Subcutaneous adipose tissue (tissue), 4 donors: ENCODE measurements at places on chromosomes 4 and X. TPM values are rescaled to one million over a fixed set of nuclear protein-coding genes. Genes with fewer than 3 reads are reported as not detected.

Gene MAMLD1
- total RNA-seq = 7.3 TPM

Gene NUP62CL
- total RNA-seq = not detected

Gene ENOPH1
- 23.1 TPM for total RNA-seq

Gene MCUB
- 35.5 TPM for total RNA-seq

Gene CHRDL1
- total RNA-seq = 404 TPM

Gene WAS
- total RNA-seq = 7.9 TPM

Gene ARMCX4
- 11.9 TPM for total RNA-seq

Gene ZNF182
- 7.5 TPM for total RNA-seq

Gene NOX1
- not detected for total RNA-seq

Gene MAGIX
- 3.0 TPM for total RNA-seq

Gene NWD2
- 20.2 TPM for total RNA-seq

Gene RXFP1
- not detected for total RNA-seq

Gene TCEAL7
- 2.6 TPM for total RNA-seq

Gene TRMT10A
- total RNA-seq = 9.0 TPM

Gene EXOSC9
- total RNA-seq = 21.2 TPM

Gene QRFPR
- total RNA-seq = not detected

Gene SORCS2
- 0.19 TPM for total RNA-seq

Gene DUSP9
- not detected for total RNA-seq

Gene MEPE
- not detected for total RNA-seq

Gene CASP3
- 13.8 TPM for total RNA-seq

Gene POU3F4
- not detected for total RNA-seq

Gene NKAP
- 5.5 TPM for total RNA-seq

Gene NHS
- total RNA-seq = 11.7 TPM

Gene CHIC1
- total RNA-seq = 6.1 TPM

Gene PABPC4L
- 1.1 TPM for total RNA-seq

Gene C4orf51
- not detected for total RNA-seq

Gene H2BW2
- not detected for total RNA-seq

Gene KIF4A
- 0.16 TPM for total RNA-seq

Gene TRAPPC11
- total RNA-seq = 38.2 TPM

Gene ZFP92
- 0.98 TPM for total RNA-seq

Gene PCDH19
- 4.3 TPM for total RNA-seq

Gene F8A2
- not detected for total RNA-seq

Gene SEPTIN6
- 12.1 TPM for total RNA-seq

Gene GLRB
- total RNA-seq = 2.3 TPM

Gene XPNPEP2
- total RNA-seq = 25.0 TPM

Gene ANTXR2
- 215 TPM for total RNA-seq

Gene PABPC1L2B
- not detected for total RNA-seq

Gene PDE6B
- not detected for total RNA-seq

Gene WNK3
- 0.94 TPM for total RNA-seq

Gene GAGE12E
- total RNA-seq = not detected

Gene PRPS1
- 22.5 TPM for total RNA-seq

Gene NLGN4X
- 1.2 TPM for total RNA-seq

Gene ARMCX5
- 11.0 TPM for total RNA-seq

Gene RADX
- total RNA-seq = 3.6 TPM

Gene IDUA
- 9.2 TPM for total RNA-seq

Gene FAM241A
- 20.9 TPM for total RNA-seq

Gene NUDT11
- not detected for total RNA-seq

Gene PCYT1B
- not detected for total RNA-seq

Gene MAGEA9B
- total RNA-seq = not detected

Gene DMRTC1
- not detected for total RNA-seq

Gene AKAP4
- total RNA-seq = not detected

Gene FMR1NB
- total RNA-seq = not detected

Gene TCP11X2
- total RNA-seq = not detected
